Natural killer cell treated with Interleukin-12 subunit alpha and Interleukin-12 subunit beta and Interleukin-15 and Interleukin-18, amount 100 ng/mL, for 72 hours (primary cell): ENCODE measurements at places on chromosomes 1 and 21.
A peak's percentile ranks its signal among the peaks of the same experiment; 100 is the strongest.

DNA sequence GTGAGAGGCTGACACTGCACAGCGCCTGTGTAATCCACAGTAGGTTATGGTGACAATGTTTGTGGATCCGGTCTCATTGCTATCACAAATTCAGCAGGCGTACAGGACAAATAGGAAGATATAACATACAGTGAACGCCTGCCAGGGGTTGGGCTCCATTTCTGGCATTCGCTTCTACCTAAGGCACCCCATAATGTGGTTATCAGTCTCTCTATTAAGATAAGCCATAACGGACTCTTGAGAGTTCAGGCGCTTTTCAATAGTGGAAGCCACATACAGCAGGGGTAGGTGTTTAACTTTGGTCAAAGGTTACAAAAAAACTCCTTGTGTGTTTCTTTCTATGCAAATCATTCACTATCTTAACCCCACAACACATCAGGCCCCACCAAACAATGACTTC lies 72.8 kb downstream of the SIPA1L2 start:
- H3K4me3 ChIP-seq = no peak overlapping the region
- no peak overlapping the region for H3K27ac ChIP-seq
- H3K36me3 ChIP-seq = no peaks in the 10 kb centered on the region

GRCh38 chr21:45050797-45051489 lies 23.4 kb upstream of the ADARB1 start:
- H3K27ac ChIP-seq = no peak overlapping the region
- H3K4me1 ChIP-seq = no peaks in the 10 kb centered on the region
- no peak for DNase-seq
- no peak overlapping the region for H3K4me3 ChIP-seq
- peaks cover 15% of the 10 kb centered on the region for H3K27me3 ChIP-seq

DNA sequence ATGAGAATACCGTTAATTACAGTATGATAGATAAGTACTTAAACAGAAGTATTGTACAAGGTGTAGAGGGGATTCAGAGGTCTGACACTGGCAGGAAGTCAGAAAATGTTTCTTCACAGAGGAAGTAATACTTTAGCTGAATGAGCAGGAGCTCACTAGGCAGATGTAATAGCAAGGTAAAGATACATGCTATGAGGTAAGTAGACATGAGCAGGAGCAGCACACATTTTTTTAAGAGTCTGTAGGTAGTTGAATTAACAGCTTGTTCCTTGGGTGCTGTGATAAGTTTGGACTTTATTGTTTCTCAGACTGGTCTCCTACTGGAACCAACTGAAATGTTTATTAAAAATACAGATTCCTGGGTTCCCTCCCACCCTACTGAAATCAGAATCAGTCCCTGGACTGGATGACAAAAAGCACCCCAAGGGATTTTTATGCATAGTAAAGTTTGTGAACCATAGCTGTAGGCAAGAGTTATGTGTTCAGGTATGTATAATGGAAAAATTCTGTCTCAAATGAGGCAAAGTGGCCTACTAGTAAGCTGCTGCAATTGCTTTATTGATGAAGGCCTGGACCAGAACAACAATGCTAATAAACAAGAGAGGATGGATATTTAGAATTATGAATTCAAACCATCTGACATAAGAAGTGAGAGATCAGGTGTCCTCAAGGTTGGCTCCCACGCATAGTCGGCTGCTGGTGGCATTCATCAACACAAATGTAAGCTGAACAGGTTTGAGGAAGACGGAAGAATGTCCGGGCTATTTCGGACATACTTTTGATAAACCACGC lies 902 bp downstream of the AP4B1 start:
- no peaks in the 10 kb centered on the region for H3K27me3 ChIP-seq
- peak overlapping the region; percentile 93 for H3K4me3 ChIP-seq
- peaks cover 46% of the 10 kb centered on the region for H3K4me1 ChIP-seq

DNA sequence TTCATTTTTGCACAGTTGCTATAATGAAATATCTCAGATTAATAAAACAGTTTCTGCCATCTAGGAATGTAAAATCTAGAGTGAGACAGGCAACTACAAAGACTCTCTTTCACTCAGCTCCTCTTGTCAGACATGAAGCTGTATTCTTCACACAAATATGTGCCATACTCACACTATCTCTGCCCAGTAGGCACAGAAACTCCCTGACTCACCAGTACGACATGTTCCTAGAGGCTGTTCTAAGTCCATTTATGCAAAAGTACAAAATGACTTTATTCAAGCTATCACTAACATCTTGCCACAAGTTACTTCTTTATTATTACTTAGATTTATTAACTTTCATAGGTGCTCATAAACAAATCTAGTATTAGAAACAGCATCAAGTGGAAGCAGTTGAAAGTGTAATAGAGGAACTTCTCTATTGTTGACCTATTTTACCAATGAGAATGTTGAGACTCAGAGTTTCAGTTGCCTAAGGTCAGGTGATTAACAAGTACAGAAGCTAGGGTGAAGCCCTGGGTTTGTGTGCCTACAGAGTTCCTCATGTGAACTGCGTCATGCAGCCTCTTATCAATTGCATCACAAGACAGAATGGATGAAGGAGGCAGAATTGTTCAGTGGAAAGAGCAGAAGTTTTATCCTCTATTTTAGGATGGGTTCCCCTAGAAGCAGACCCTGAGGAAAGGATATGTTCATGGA lies 98.9 kb downstream of the RGS2 start:
- DNase-seq = no peak
- H3K4me3 ChIP-seq = no peak overlapping the region
- H3K27ac ChIP-seq = no peak overlapping the region
- no peaks in the 10 kb centered on the region for H3K36me3 ChIP-seq
- H3K4me1 ChIP-seq = no peaks in the 10 kb centered on the region

- H3K4me3 ChIP-seq = peak overlapping the region; percentile 74
- H3K4me1 ChIP-seq = peaks cover 62% of the 10 kb centered on the region
- no peaks in the 10 kb centered on the region for H3K36me3 ChIP-seq
- no peaks in the 10 kb centered on the region for H3K27me3 ChIP-seq
Measured at GRCh38 chr1:101257500-101258325, 20.9 kb downstream of the S1PR1 start.

DNA sequence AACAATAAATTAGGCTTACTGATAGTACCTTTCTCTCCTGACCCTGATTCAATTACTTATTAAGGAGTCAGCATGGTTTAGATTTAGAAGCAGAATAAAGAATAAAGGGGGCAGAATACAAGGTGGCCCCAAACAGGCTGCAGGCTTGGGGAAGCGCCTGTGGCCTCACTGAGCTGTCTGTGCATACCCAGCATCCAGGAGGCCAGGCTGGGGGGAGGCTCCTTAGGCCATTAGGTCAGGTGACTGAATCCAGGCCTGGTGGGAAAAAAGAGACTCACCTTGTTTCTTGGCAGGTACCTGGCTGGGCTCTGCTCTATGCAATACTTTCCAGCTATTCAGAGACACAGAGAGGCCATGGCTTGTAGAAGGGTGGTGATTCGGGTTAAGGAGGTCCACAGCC lies 38.8 kb downstream of the PGBD5 start:
- H3K4me3 ChIP-seq = no peak overlapping the region
- no peaks in the 10 kb centered on the region for H3K36me3 ChIP-seq
- H3K27ac ChIP-seq = no peak overlapping the region
- no peaks in the 10 kb centered on the region for H3K4me1 ChIP-seq
- no peak for DNase-seq
- peaks cover 9% of the 10 kb centered on the region for H3K27me3 ChIP-seq

DNA sequence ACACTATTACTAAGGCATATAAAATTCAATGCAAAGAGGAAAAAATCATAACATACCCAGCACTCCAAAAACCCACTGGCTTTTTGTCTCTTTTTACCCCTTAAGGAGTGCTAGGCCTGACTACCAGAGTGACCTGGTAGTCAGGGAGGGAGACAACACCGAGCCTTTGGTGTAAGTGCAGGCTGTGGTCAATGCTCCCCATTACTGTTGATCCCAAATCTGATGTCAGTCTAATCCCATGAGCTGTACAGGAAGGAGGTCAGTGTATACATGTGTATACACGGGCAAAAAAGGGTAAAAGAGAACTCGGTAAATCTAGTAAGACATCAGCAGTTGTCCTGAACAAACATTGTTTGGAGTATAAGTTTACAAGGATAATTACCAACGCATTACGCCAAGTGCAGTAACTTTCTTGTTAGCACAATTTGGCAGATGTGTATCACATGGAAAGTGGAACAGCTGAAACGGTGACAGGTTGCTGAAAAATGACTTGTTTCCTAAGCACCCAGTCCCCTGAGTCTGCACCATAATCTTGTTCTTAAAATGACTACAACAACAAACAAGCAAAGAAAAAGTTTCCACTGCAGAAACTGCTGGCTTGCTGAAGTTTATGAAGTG lies 217.9 kb downstream of the KCNH1 start:
- peaks cover 12% of the 10 kb centered on the region for H3K27me3 ChIP-seq
- H3K4me1 ChIP-seq = no peaks in the 10 kb centered on the region
- H3K36me3 ChIP-seq = no peaks in the 10 kb centered on the region
- DNase-seq = no peak

- H3K4me1 ChIP-seq = peaks cover 8% of the 10 kb centered on the region
- no peak overlapping the region for H3K4me3 ChIP-seq
- no peak overlapping the region for H3K27ac ChIP-seq
- H3K36me3 ChIP-seq = no peaks in the 10 kb centered on the region
- no peaks in the 10 kb centered on the region for H3K27me3 ChIP-seq
- no peak for DNase-seq
Measured at GRCh38 chr1:23401313-23401712, 23.2 kb downstream of the TCEA3 start.

DNA sequence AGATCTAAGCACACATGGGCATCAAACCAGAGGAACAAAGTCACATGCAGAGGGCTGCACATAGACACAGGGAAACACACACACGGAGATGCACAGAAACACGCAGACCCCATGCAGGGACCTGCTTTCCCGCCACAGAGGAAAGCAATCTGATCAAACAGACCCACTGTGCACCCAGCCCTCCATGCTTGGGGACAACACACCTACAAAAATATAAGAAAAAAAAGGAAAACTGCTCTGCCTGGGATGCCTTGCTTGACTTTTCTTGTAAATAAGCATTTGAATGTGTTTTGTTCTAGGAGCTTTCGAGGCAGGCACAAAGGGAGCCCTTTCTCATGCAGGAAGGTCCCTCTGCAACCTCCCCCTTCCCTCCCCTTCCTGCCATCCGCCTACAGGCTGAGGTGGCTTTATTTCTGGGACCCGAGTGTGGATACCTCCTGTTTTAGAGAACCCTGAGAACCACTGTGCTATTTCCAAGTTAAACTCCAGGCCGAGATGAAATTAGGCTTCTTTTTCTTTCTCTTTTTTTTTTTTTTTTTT lies 3.5 kb upstream of the ICMT start:
- DNase-seq = no peak
- H3K27ac ChIP-seq = no peak overlapping the region
- peaks cover 7% of the 10 kb centered on the region for H3K4me1 ChIP-seq
- no peak overlapping the region for H3K4me3 ChIP-seq
- H3K27me3 ChIP-seq = peaks cover 21% of the 10 kb centered on the region

- DNase-seq = no peak
- H3K36me3 ChIP-seq = no peaks in the 10 kb centered on the region
- H3K27me3 ChIP-seq = peaks cover 8% of the 10 kb centered on the region
- no peak overlapping the region for H3K27ac ChIP-seq
- H3K4me1 ChIP-seq = peaks cover 8% of the 10 kb centered on the region
Measured at GRCh38 chr1:153292185-153292584, 20.6 kb downstream of the PGLYRP3 start.

DNA sequence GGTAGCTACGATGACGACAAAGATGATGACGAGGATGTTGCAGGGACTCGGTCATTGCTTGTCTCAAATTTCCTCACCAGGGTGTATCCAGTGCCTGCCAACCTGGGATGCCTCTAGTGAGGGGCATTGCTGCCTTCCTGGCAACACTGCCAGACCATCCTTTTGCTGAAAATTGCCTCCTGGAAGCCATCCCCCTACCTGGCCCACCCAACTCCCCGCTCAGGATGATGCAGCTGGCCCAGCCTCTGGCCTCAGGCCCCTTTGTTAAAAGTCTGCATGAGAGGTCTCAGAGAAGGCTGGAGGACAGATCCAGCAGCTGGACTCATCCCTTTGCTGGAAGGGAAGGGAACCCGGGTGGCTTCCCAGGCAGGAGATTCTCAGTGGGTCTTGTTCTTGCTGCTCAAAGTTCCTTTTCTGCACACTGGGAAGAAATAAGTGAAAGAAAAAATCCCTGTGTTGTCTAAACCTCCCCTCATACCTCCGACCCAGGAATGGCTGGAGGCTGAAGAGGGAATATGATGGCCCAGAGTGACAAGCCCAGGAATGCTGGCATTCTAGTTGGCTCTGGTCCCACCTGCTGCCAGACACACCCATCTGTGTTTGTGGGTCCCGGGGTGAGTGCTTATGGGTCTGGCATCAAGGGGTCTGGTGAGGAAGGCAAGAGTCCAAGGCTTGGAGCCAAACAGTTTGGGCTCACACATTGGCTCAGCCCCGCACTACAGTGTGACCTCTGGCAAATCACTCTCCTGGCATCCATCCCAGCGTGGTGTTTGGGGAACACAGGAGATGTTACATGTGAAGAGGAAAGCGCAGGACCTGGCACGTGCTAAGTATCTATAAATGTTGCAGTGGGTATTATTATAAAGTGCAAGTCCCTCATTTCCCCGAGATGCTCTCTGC lies 6.7 kb upstream of the FNDC5 start:
- peaks cover 10% of the 10 kb centered on the region for H3K4me1 ChIP-seq
- H3K27ac ChIP-seq = no peak overlapping the region
- H3K4me3 ChIP-seq = no peak overlapping the region
- no peaks in the 10 kb centered on the region for H3K36me3 ChIP-seq
- H3K27me3 ChIP-seq = peaks cover 18% of the 10 kb centered on the region

- H3K4me3 ChIP-seq = no peak overlapping the region
- peaks cover 32% of the 10 kb centered on the region for H3K27me3 ChIP-seq
Measured at GRCh38 chr1:234163267-234163919, 209.9 kb upstream of the COA6 start.

GRCh38 chr1:4404854-4405590 lies 249.4 kb upstream of the AJAP1 start:
- no peaks in the 10 kb centered on the region for H3K36me3 ChIP-seq
- no peak overlapping the region for H3K4me3 ChIP-seq
- no peaks in the 10 kb centered on the region for H3K4me1 ChIP-seq
- no peak overlapping the region for H3K27ac ChIP-seq

DNA sequence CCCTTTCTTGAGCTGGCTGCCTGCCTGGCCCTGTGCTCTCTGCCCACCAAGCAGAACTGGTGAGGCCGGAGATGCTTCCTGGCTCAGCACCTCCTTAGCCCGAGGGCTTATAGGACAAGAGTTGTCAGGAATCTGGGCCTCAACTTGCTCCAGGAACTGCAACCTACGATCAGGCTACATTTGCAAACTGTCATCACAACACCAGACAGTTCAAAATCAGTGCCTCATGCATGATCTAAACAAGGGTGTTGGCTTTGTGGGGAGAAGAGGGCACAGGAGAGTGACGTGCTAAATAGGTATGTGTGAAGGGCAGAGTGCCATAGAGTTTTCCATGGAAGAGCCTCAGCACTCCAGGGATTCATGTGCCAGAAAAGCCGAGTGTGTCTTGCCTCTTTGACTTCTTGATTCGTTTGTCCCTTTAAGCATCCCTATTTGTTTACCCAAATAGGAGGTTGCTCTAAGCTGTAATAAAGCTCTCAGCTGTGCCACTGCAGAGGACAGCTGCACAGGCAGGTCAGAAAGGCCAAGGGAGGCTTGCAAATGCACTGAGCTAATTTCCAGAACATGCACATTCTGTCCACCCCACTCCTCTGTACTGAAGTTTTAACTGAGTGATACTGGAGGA lies 30.2 kb upstream of the NEK2 start:
- H3K4me1 ChIP-seq = no peaks in the 10 kb centered on the region
- no peak overlapping the region for H3K4me3 ChIP-seq
- H3K27me3 ChIP-seq = peaks cover 3% of the 10 kb centered on the region
- DNase-seq = no peak

GRCh38 chr1:50491142-50491541 lies 67.9 kb upstream of the DMRTA2 start:
- peaks cover 17% of the 10 kb centered on the region for H3K4me1 ChIP-seq
- peak overlapping the region; percentile 84 for H3K27ac ChIP-seq
- DNase-seq = no peak
